GM23338 (cell line): ENCODE measurements at places on chromosomes 1 and 21.

- no peak overlapping the region for H3K4me3 ChIP-seq
- H3K4me1 ChIP-seq = no peaks in the 10 kb centered on the region; the same call in 1 of the 2 replicates
- no peak overlapping the region for H3K27ac ChIP-seq
- DNase-seq = no peak
- no peaks in the 10 kb centered on the region for H3K36me3 ChIP-seq
- H3K27me3 ChIP-seq = no peaks in the 10 kb centered on the region
These were observed 44.7 kb downstream of the KCNC4 start for GRCh38 chr1:110254604-110255391.

GRCh38 chr21:37346841-37347430 is 19.6 kb upstream of the DYRK1A start:
- H3K4me3 ChIP-seq = no peak overlapping the region
- no peak overlapping the region for H3K27ac ChIP-seq
- no peaks in the 10 kb centered on the region for H3K27me3 ChIP-seq
- H3K4me1 ChIP-seq = no peaks in the 10 kb centered on the region

DNA sequence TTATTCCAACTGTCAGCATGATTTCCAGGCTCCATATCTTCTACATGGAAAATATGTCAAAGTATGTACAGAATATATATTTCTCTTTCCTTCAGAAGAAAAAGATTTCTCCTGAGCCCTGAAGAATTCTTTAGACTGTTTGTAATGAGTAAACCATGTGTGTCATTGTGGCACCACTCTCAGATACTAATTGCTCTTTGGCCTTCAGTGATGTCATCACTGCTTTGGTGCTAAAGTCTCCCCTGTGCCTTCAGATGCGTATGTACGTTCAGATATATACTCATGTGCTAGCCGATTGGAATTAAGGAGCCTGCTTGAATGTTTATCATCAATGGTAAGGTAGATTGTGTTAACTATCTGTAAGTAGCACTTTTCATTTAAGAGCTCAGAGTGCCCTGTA is 20.6 kb upstream of the NBL1 start:
- no peak overlapping the region for H3K4me3 ChIP-seq
- no peaks in the 10 kb centered on the region for H3K27me3 ChIP-seq
- peaks cover 9% of the 10 kb centered on the region for H3K4me1 ChIP-seq
- no peak for DNase-seq
- H3K27ac ChIP-seq = no peak overlapping the region

- DNase-seq = no peak
- H3K27me3 ChIP-seq = no peaks in the 10 kb centered on the region
- H3K36me3 ChIP-seq = no peaks in the 10 kb centered on the region
- H3K4me3 ChIP-seq = no peak overlapping the region
- no peaks in the 10 kb centered on the region for H3K4me1 ChIP-seq
These were observed 6.8 kb upstream of the CHIA start for GRCh38 chr1:111283838-111284237.

DNA sequence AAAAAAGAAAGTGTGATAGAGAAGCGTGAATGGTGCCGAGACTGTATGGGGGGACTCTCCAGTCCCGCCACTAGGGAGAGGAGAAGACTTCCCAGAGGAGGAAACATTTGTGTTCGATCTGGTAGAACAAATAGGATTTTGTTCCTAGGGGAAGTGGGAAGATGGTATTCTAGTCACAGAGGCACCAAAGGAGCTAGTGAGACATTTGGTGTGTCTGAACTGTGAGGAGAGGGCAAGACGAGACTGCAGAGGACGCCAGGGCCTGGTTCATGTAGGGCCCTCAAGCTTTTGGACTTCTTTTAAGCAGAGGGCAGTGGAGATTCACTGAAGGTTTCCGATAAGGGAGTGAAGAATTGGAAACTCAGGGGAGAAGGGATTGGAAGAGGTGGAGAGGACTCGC is 2.9 kb downstream of the BTBD19 start:
- no peak overlapping the region for H3K4me3 ChIP-seq
- no peaks in the 10 kb centered on the region; the same call in 1 of the 2 replicates for H3K36me3 ChIP-seq
- H3K27ac ChIP-seq = no peak overlapping the region
- peaks cover 39% of the 10 kb centered on the region for H3K4me1 ChIP-seq
- peaks cover 11% of the 10 kb centered on the region for H3K27me3 ChIP-seq

GRCh38 chr21:37224861-37225839 is 42.0 kb downstream of the VPS26C start:
- H3K27ac ChIP-seq = no peak overlapping the region
- H3K4me3 ChIP-seq = no peak overlapping the region
- H3K4me1 ChIP-seq = no peaks in the 10 kb centered on the region

GRCh38 chr1:225866061-225866837 is 15.9 kb downstream of the TMEM63A start:
- no peaks in the 10 kb centered on the region for H3K27me3 ChIP-seq
- DNase-seq = no peak
- H3K36me3 ChIP-seq = peaks cover 45% of the 10 kb centered on the region
- H3K4me3 ChIP-seq = no peak overlapping the region
- H3K4me1 ChIP-seq = no peaks in the 10 kb centered on the region

DNA sequence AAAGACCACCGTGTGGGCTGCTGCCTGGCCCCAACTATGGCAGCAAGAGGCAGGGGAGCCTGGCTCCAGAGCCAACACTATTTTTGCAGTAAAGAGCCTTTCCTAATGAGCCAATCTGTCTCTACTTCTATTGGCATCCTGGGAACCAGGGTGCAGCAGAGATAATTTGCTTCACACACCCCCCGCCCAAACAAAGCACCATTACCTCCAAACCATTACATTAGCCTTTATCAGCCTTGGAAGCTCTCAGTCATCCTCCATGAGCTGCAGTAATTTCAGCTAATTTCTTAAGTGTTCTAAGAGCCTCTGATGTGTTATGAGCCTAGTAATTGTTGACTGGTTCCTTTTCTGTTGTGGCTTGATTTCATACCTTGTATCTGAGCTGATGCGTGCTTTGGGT is 21.6 kb downstream of the ARMH1 start:
- H3K27ac ChIP-seq = no peak overlapping the region
- no peaks in the 10 kb centered on the region for H3K4me1 ChIP-seq
- no peak for DNase-seq

DNA sequence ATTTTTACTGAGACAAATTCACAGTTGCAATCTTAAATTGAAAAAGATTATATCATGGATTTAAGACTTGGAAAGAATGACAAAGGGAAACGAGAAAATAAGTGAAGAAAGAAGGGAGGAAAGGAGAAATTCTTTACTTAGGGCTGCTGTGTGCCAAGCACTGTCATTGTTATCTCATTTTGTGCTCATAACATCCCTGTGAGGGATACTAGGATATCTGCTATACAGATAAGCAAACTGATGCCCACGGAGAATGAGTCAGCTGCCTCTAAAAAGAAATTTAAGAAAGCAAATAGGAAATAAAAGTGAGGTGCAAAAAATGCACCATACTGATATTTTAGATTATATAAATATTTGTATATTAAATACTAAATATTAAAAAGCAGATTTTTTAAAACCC is 183.6 kb upstream of the NR5A2 start:
- no peak overlapping the region for H3K4me3 ChIP-seq
- no peaks in the 10 kb centered on the region for H3K4me1 ChIP-seq
- no peak overlapping the region for H3K27ac ChIP-seq
- no peaks in the 10 kb centered on the region for H3K27me3 ChIP-seq

DNA sequence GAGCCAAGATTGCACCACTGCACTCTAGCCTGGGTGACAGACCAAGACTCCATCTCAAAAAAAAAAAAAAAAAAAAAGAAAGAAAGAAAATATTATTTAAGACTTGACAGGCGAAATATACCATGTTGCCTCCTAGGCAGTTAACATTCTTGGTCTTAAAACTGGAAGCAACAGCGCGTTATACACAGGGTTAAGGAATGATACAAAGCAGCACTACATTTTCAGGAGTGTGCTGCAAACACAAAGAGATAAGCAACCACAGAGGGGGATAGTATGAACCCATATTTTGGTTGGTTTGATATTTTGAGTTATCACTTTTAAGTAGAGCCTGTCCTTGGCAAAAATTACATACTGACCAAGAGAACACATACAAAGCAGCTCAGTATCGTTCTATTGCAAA is 25.1 kb downstream of the USP24 start:
- no peak overlapping the region for H3K4me3 ChIP-seq
- no peaks in the 10 kb centered on the region for H3K27me3 ChIP-seq
- H3K4me1 ChIP-seq = no peaks in the 10 kb centered on the region
- DNase-seq = no peak
- no peak overlapping the region for H3K27ac ChIP-seq
- H3K36me3 ChIP-seq = no peaks in the 10 kb centered on the region

- peaks cover 30% of the 10 kb centered on the region for H3K36me3 ChIP-seq
- DNase-seq = peak; percentile 62
- no peak overlapping the region for H3K4me3 ChIP-seq
- no peak overlapping the region for H3K27ac ChIP-seq
- H3K27me3 ChIP-seq = no peaks in the 10 kb centered on the region
These were observed 17.6 kb downstream of the MTFR1L start for GRCh38 chr1:25837262-25837875.
